RCC 7860 (cell line): ENCODE measurements at places on chromosomes 7 and 10.

GRCh38 chr7:69780379-69780778 lies 182.1 kb downstream of the AUTS2 start:
- DNase-seq: no peak

- no peak for DNase-seq
These were observed 85.2 kb downstream of the PPP1R17 start for GRCh38 chr7:31772211-31772610.

GRCh38 chr7:134712196-134712595 lies 65.5 kb downstream of the BPGM start:
- peak; percentile 81 for DNase-seq

- DNase-seq: no peak
These were observed 116.3 kb upstream of the SHH start for GRCh38 chr7:155928583-155928982.

DNA sequence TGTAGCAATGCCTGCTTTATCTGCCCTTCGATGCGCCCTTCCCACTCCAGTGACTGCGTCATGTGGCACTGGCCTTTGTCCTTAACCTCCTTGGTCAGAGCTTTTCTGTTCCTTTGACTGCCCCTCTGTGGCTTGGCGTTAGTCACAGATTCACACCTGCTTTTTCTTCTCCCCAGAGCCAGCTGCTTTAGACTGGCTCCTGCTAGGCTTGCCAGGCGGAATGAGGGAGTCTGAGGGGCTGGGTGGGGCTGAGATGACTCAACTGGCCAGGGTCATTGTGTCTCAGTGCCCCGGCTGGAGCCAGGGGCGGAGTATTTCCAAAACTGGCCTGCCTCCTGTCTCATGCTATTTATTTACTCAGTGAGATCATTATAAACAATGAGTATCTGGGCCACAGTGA lies 194.1 kb downstream of the EMX2 start:
- DNase-seq: no peak

DNA sequence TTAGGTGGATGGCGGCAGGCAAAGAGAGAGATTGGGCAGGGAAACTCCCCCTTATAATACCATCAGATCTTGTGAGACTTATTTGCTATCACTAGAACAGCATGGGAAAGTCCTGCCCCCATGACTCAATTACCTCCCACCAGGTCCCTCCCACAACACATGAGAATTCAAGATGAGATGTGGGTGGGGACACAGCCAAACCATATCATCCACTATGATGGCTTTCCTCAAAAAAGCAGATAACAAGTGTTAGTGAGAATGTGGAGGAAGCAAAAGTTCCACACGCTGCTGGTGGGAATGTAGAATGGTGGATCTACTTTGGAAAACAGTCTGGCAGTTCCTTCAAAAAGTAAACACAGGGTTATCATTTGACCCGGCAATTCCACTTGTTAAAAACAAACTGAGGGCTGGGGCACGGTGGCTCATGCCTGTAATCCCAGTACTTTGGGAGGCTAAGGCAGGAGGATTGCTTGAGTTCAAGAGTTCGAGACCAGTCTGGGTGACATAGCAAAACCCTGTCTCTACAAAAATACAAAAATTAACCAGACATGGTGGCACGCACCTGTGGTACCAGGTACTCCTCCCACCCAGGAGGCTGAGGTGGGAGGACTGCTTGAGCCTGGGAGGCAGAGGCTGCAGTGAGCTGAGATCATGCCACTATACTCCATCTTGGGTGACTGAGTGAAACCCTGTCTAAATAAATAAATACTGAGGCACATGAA lies 161.4 kb upstream of the EEPD1 start:
- DNase-seq: no peak

DNA sequence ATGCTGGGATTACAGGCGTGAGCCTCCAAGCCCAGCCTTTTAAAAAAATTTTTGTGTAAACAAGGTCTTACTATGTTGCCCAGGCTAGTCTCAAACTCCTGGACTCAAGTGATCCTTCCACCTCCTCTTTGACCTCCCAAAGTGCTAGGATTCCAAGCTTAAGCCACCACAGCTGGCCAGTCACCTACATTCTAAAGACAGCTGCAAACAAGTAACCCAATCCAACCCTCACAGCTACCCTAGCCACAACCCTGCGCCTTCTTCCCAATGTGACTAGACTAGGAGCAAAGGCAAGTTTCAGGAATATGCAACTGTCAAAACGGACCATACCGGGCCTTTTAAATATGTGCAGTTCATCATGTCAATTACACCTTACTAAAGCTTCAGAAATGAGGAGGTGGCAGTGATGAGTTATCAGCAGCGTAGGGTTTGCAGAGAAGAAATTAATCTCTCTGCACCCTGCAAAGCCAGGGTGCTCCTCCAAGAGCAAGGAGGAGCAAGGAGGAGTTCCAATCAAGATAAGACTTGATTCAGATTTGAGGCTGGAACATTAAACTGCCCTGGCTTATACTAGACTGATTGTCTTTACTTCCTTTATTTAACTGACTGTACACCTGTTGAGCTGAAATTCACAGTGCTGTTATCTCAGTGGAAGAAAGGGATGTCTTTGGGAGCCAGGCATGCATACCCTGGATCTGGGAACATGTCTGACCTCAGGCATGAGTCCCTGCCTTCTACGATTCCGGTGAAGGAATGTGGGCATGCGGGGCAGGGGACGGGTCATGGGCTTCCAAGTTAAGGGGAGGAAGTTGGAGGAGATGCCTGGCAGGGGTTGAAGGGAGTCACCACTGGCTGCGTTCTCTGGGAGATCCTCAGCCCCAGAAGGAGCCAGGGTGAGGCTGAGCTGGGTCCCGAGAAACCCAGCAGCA lies 15.5 kb upstream of the TMEM120A start:
- DNase-seq: no peak

- no peak for DNase-seq
These were observed 57.5 kb upstream of the SHH start for GRCh38 chr7:155869784-155870076.

DNA sequence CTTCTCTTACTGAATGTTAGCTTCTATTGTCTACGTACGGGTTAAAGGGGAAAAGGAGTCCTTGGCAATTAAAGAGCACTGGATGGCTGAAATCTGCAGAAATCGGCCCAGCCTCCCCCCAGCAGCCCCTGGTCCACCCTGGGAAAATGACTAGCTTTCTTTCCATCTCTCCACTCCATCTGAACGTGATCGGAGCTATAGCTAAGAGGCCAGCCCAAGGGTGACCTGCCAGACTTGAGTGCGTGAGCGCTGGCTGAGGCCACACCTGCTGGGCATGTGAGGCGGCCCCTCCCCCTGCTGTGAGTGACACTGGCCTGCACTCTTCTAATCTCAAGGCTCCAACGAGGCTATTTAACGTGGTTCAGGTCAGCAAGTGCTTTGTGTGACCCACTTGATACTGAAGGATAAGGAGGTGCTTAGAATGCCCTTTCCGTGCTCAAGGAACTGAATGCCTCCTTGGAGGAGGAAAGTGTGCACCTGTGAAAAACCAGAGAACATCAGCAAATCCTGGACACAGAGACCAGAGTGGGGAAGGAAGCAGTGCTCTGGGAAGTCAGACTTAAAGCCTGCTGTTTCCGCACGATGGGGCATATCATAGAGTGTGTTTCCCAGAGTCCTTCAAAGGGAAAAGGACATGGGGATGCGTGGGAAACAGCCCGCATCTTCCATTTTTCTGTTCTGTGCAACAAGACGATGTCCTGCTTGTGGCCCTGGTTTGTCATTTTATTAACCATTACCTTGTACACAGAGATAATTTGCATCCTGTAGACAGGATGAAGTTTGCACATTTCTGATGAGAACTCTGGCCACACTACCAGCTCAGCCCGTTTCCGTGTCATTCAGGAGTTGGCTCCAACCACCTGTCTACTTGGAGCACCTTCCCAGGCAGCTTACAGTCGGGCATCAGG lies 12.5 kb upstream of the MNX1 start:
- no peak for DNase-seq

DNA sequence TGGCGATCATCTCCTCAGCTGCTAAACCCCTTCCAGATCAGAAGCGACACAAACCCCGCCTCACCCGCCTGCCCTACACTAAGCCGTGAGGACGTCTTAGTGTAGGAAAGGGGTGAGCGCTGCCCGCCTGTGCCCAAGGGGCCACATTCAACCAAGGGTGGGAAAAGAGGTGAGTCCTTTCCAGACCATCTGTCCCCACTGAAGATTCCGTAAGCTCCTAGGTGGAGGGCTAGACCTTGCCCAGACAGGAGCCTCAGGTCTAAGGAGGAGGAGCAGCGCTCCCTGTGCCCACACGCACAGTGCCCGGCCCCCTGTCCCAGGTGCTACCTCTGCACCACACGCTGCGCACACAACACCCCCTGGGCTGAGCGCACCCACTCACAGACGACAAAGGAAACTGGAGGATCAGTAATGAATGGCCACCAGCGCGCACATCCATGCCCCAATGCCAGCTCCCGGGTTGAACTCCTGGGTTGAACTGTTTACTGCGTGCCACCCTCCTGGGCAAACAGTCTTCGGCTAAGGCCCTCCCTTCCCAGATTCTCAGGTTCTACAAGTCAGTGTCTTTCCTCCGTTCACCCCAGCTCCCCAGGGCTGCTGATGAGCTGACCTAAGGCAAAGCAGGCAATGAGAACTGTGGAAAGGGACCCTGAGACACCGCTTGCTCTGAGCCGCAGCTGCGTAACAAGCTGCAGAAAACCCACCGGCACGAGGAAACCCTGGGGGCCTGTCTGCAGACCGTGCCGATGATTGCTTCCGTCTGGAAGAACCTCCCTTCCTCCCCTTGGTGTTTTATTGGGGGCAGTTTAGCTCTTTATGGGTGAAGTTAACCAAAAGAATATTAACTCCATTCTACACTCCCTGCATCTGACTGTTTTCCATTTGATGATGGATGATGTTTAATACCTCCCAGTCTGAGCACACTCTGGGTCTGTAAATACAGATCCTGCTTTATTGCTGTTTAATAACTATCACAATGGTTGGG lies 185.9 kb downstream of the MAD1L1 start:
- DNase-seq: no peak

- DNase-seq: no peak
These were observed 26.9 kb downstream of the WIPI2 start for GRCh38 chr7:5216931-5217330.

DNA sequence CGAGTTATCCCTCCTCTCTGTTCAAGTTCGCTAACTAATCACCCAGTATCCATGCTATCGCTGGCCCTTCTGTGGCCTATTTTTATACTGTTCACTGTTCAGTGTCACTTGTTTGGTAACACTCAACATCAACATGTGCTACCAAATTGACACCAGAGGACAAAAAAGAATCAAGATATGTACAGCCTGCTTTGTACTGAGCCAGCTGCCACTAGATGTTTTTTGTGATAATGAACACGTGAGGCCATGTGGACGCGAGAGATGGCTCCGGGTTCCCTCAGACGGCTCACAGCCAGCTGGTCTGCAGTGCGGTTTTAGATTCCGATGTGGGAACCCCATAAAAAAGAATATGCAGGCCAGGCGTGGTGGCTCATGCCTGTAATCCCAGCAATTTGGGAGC lies 21.2 kb downstream of the CAV1 start:
- no peak for DNase-seq

- DNase-seq: no peak
These were observed 25.7 kb downstream of the ZNF503 start for GRCh38 chr10:75375838-75376237.

- DNase-seq: no peak
These were observed 378 bp upstream of the INPP5F start for GRCh38 chr10:119725517-119725827.

- no peak for DNase-seq
These were observed 19.2 kb upstream of the C7orf33 start for GRCh38 chr7:148571381-148571780.

DNA sequence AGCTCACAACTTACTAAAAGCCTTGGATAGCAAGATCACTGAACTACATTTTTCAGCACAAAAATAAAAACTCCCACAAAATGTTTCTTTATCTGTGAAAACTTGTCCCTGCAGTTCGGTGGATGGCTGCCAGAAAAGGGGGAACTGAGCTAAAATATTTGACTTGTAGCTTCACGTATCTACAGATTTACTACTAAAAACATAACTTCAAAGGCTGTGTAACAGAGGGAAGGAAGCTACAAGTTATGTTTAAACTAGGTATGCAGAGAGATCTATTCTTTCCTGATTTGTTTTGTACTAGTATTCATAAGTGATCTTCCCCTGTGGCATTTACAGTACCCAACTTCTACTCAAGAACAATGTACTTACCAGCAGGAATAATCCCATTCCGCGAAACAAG lies 25.1 kb downstream of the SGCE start:
- no peak for DNase-seq

DNA sequence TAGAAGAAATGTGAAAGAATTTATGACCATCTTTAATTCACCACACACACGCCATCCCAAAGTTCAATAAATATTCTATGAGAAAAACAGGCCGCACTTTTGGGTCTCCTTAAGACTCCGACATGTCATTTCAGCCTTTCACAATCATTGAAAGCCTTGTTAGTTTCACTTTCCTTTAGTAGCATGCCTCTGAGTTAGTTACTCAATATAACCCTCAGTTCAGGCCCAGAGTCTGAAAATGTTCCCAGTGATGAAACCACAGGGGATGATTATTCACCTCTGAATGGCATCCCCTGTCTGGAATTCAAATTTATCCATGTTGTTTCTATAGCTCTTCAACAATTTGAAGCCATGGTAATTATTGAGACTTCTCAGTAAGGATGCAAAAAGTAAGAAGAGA lies 278.1 kb upstream of the NRP1 start:
- no peak for DNase-seq

- peak; percentile 72 for DNase-seq
These were observed 122.3 kb downstream of the VIPR2 start for GRCh38 chr7:159022238-159022993.

GRCh38 chr10:131979821-131980270 lies 1.9 kb downstream of the BNIP3 start:
- DNase-seq: no peak

- no peak for DNase-seq
These were observed 36.5 kb downstream of the IL15RA start for GRCh38 chr10:5940807-5941218.

GRCh38 chr10:30705101-30705624 lies 75.6 kb upstream of the LYZL2 start:
- DNase-seq: no peak

- no peak for DNase-seq
These were observed 20.4 kb upstream of the LIMK1 start for GRCh38 chr7:74063223-74063641.

GRCh38 chr10:96334616-96335526 lies 23.9 kb downstream of the OPALIN start:
- DNase-seq: peak; percentile 21
